Right lobe of liver (tissue), 6 donors: ENCODE measurements at places on chromosomes 11 and 22.

DNA sequence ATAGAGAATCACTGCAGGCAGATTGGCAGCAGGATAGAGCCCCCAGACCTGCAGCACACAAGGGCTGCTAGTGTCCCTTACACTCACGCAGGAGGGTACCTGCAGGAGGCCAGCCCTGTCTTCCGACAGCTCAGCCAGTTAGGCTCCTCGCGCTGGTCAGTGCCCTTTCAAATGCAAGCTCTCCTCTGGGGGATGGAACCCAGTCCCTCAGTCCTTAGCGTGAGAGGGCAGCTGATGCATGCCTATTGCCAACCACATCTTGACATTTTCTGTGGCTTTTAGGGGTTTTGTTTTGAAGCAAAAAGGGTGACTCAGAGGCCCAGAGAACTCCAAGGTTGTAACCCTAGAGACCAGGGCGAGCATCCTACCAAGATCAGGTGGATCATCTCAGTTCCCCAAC lies 40.0 kb downstream of the WNT11 start:
- H3K4me3 ChIP-seq, result no peak overlapping the region
- H3K36me3 ChIP-seq, result no peaks in the 10 kb centered on the region
- H3K27ac ChIP-seq, result no peak overlapping the region
- no peaks in the 10 kb centered on the region for H3K4me1 ChIP-seq

DNA sequence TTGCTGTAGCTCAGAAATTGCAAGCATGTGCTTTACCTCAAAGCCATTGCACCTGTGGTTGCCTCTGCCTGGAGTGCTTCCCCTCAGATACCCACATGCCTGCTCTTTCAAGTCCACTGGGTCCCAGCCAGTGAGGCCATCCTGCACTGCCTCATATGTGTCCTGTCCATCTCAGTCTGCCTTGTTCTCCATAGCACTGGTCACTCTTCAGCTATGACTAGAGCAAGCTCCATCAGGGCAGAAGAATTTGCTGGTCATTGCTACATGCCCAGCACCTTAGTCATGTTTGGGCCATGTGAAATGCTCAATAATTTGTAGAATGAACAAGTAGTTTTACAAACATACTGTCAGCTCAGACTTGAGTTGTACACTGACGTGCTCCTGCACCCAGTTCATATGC lies 64.4 kb upstream of the HORMAD2 start:
- no peak overlapping the region for H3K4me3 ChIP-seq
- no peaks in the 10 kb centered on the region for H3K27me3 ChIP-seq
- peaks cover 60% of the 10 kb centered on the region for H3K36me3 ChIP-seq
- H3K27ac ChIP-seq, result no peak overlapping the region
- no peak for DNase-seq

- no peaks in the 10 kb centered on the region for H3K27me3 ChIP-seq
- H3K4me3 ChIP-seq, result no peak within 1 kb of the TSS
- no peak within 1 kb of the TSS for H3K27ac ChIP-seq
- no peak for DNase-seq
Observed at GRCh38 chr11:19060629-19061028, at the start of gene MRGPRX2. MRGPRX2 (minus strand) TSS chr11:19060717; CDS start chr11:19056402, 4,315 bp downstream.

- H3K27me3 ChIP-seq, result no peaks in the 10 kb centered on the region
- no peak for DNase-seq
- H3K4me1 ChIP-seq, result peaks cover 33% of the 10 kb centered on the region
- H3K4me3 ChIP-seq, result peak overlapping the region; percentile 96
- peak overlapping the region; percentile 90 for H3K27ac ChIP-seq
- no peaks in the 10 kb centered on the region for H3K36me3 ChIP-seq
Observed at GRCh38 chr22:46763051-46763705, 728 bp downstream of the TBC1D22A start.

GRCh38 chr11:111761036-111761435 lies 5.2 kb downstream of the PPP2R1B start:
- H3K4me3 ChIP-seq, result no peak overlapping the region
- no peak overlapping the region for H3K27ac ChIP-seq
- no peaks in the 10 kb centered on the region for H3K27me3 ChIP-seq
- H3K36me3 ChIP-seq, result peaks cover 6% of the 10 kb centered on the region
- DNase-seq, result no peak
